ENCODE measurements at places on chromosomes 11 and 22.

DNA sequence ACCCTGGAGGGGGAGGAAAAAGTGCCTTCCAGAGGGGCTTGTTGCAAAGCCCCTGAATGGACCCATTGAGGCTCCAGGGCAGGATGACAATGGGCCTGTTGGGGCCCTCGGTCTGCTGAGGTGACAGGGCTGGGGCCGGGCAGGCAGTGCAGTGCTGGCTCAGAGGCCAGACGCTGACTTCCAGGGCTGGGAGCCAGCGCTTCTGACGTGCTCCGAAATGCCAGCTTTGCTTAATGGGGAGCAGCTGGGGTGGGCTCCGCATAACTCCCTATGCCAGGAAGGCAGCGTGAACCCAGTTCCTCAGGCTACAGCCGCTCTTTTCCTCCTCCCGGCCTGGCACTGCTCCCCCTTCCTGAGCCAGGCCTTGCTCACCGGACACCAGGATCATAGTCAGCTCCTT lies 17.7 kb downstream of the NAV2 start:
- DNase-seq = no peak

DNA sequence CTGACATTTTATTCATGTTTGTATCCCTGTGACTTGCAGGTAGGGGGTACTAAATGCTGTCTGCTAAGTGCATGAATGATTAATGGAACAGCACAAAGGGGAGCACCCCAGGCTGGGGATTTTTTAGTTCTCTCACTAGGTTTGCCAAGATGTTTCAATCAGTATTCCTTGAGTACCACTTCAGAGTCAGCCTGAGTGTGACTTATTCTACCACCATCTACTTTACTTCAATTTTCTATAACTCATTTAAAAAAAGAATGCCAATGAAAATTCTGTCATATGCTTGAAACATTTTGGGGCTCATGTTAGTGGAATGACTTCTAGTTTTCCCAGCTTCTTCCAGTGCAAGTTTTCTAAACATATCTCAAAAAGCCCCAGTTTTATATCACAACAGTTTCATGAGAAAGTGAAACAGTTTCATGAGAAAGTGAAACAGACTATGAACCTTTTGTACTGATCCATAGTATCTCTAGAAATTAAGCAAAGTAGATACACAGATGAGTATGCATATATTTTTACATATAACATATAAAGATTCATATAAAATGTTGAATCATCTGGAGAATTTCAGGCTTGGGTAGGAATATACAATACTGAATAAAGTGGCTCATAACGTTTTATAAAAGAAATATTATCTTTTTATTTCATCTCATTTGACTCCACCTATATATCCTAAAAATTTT lies 252.4 kb downstream of the GRM5 start:
- no peak for DNase-seq

DNA sequence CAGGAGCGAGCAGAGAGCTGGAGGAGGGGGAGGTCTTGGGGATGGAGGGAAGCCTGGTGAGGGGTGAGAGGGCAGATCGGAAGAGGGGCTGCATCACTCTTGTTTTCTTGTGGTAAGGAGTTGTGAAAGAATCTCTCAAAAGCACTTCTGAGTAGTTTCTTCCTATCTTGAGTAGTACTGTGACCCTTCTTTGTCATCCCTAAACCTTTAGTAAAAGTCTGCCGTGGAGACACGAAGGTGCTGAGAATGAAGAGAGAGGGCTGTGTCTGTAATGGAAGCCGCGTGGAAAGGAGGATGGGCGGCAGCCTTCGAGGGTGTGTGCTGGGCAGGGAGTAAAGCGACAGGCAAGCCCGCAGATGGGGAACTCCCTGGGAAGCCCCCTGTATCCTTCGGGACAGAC lies 237.8 kb downstream of the TBC1D22A start:
- no peak for DNase-seq

GRCh38 chr11:726278-727220 lies 20.5 kb downstream of the EPS8L2 start:
- peak; percentile 27 for DNase-seq

GRCh38 chr11:77418971-77419597 lies 54.8 kb downstream of the PAK1 start:
- DNase-seq = no peak

GRCh38 chr22:48734359-48734758 lies 1093.3 kb downstream of the BRD1 start:
- no peak for DNase-seq

DNA sequence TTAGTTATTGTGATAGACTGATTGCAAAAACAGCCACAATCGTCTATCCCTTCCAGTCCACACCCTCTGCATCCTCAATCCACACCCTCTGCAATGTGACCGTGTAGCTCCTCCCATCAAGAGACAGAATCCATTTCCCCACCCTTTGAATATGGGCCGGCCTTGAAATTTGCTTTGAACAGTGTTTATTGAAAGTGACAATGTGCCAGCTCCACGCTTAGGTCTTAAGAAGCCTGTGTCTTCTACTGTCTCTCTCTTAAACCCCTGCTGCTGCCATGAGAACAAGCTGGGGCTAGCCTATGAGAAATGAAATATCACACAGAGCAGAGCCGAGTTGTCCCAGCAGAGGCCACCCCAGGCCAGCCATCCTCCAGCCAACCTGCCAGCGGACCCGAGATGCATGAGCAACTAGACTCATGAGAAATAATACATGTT lies 22.3 kb upstream of the MICAL2 start:
- DNase-seq = no peak

- no peak for DNase-seq
These were observed 61.8 kb upstream of the FAT3 start for GRCh38 chr11:92162776-92163175.

GRCh38 chr11:83723999-83724398 lies 437.8 kb upstream of the CCDC90B start:
- DNase-seq = no peak

- no peak for DNase-seq
These were observed 35.0 kb downstream of the TPST2 start for GRCh38 chr22:26554956-26555355.

DNA sequence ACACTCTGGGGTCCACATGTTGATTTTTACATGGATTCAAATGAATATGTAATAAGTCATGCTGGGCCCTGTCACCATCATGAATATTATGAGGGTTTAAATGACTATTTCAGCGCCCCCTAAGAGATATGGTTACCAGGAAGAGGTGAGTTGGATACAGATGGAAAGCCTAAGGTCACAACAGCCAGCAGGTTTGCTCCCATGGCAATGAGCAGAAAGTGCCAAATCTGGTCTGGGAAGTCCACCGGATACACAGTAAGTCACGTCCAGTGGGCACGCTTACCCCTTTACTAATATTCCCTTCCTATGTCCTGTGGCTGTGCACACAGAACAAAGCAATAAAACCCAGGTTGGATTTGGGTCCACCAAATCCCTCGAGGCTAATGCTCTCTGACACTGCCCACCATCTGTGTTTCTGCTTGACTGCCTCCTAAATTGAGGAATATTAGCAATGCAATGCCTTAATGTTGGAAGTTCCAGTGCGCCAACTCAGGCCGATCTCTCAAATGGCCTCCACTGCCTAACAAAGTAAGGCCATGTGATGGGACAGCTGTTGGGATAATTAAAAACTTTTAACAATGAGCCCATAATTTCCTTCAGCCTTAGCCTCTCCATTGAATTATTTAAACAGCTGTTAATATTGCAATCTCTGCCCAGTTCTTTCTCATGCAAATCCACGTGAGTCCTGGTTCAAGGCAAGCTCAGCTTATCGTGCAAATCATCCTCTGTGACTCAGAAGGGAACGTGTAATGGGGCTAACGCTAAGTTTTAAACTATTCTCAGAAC lies 97.6 kb downstream of the SLC1A2 start:
- DNase-seq = no peak
